Activated CD4-positive, alpha-beta T cell treated with anti-CD3 and anti-CD28 coated beads, Interleukin-2, amount 10 ng/mL, durations not matched to agents 24 days and 14 days (primary cell): ENCODE measurements at places on chromosomes 4 and X. TPM values are rescaled to one million over a fixed set of nuclear protein-coding genes. Genes with fewer than 3 reads are reported as not detected.

Gene HMGN5
- 0.88 and 1.5 TPM in 2 replicates for total RNA-seq

Gene STK32B
- not detected in 2 replicates for total RNA-seq

Gene SHROOM2
- not detected in 2 replicates for total RNA-seq

DNA sequence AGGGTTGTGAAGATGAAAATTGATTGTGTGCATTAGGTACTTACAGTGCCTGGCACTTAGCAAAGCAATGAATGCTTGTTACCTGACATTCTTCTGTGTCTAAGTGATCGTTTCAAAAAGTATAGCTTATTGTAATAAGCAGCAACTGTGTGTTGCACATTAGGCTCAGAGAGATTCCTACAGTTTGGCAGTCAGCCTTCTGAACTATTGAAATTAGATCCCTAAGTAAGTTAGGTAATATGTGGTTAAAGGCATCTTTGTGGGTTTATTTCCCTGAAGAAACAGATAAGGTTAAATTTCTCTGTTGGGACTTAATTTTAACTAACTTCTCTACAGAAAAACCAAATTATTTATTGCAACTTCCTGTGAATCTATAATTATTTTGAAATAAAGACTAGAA is 93.4 kb downstream of the REPS2 start:
- no peak for DNase-seq

DNA sequence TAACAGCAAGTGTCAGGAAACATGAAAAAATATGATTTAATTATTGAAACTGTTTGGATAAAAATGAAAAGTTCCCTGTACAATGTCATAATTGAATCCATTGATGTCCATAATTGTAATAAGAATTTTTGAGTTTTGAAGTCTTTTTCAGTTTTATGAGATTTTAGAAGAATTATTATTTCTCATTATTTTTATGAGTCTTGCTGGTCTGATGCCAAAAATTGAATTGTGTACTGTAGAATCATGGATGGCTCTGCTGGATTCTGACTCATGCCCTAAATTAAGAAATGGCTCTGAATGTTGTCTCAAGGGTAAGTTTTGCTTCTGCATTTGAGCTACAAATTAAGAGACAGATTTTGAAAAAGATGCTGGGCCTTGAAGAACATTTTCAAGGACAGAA is 132.8 kb upstream of the MAP9 start:
- no peak for DNase-seq

DNA sequence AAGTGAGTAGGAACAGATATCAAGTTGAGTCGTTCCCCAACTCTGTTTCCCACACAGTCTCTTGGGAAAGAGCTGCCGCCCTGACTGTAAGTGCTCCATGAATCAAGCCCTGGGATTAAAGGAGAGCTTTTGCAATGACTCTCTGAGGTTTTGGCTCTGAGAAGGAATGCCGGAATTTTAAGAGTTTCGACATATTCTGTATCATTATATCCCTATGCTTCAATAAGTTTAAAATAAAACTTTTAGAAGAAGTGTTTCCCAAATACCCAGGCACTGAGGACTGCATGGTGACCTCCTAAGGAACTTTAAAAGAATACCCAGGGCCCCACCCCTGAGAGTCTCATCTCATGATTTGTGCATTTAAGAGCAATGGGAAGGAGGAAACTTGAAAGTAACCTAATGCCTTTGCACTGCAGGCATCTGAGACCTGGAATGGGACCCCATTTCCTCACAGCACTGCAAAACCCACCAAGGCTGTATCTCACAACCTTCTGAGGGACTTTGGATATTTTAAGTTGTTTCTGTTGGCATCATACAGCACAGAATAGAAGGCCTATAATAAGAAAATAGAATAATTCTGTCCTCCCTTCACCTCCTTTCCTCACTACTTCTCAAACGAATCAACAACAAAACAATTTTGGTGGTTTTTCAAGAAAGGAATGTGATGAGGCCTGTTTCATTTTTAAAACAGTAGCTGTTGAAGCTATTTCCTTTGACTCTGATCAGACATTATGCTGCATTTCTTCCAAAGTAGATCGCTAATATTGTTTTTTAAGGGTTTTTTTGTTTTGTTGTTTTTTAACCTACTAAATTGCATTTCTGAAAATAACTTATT is 121.2 kb downstream of the GASK1B start:
- no peak for DNase-seq

DNA sequence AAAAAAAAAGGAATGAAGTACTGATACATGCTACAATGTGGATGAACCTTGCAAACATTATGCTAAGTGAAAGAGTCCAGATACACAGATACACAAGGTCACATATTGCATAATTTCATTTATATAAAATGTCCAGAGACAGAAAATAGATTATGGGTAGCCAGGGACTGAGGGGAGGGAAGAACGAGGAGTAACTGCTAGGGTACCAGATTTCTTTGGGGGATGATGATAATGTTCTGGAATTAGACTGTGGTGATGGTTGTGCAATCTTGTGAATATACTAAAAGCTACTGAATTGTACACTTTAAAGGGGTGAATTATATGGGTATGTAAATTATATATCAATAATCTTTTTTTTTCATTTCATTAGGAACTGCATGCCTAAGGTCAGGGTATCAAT is 20.8 kb upstream of the AP1AR start:
- no peak for DNase-seq

DNA sequence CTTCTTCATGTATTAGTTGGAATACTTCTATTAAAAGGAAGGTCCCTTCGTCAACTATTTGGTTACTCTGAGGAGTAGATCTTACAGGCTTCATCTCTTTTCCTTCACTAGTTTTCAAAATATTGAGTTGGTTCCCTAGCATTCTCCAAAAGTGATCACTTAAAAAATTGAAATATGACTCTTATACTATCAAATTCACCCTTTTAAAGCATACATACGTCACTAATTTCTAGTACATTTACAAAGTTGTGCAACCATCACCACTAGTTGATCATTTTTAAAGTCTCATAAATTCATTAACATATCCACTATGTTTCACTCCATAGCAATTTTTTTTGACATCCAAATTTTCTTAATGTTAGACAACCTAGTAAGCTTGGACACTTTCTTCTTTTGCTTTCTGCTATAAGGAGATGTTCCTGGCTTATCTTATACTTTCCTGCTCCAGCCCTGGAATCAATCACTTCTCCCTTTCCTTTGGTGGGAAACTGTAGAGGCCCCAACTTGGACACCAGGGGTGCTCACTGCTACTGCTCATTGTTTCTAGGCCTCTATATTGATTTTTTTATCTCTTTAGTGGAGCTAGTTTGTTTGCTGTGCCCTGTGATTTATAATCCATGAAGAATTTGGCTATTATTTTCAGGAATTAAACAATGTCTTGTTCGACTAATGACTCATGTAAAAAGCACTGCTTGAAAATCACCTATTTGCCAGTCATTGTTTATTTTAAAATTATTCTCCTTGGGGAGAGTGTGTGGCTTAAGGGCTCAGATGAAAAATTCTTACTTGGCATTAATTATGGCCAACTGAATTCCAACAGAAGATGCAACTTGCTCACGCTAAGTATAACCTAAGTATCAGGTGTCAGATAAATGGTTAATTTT is 4.0 kb upstream of the ZFX start:
- DNase-seq: no peak

DNA sequence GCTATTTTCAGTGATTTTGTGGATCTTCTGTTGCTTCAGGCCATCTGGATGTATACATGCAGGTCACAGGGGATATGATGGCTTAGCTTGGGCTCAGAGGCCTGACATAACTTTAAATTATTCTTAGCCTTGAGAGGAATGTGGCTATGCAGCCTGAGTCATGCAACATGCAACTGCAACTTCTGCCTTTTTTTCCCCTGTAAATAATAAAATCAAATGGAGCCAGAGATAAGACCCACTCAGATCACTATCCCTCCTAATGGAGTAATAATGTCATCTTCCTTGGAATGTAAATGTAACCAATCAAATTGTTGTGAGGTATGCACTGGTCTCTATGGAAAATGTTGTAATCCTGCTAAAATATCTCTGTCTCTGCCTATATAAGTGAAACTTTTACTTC is 54.9 kb downstream of the MAGEB17 start:
- DNase-seq: no peak

- no peak for DNase-seq
Measured at GRCh38 chr4:89365776-89366175, 58.2 kb upstream of the GPRIN3 start.

- DNase-seq: no peak
Measured at GRCh38 chr4:18318682-18319388, 297.3 kb upstream of the LCORL start.

DNA sequence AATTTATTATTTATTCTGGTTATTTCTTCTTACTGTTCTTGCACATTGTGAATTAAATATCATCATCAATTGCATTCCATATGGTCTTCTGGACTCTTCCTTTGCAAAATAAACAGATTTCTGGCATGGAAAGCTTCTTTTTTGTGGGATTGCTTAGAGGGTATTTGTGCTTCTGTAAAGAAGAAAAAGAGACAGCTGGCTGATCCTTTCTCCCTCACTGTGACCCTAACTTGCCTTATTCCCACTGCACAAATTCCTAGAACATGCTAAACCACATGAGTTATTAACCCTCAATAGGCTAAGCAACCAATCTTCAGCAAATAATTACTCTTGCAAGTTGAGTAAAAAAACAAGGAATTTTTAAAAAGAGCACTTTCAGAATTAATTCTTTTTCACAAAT is 23.8 kb upstream of the LRCH2 start:
- no peak for DNase-seq

DNA sequence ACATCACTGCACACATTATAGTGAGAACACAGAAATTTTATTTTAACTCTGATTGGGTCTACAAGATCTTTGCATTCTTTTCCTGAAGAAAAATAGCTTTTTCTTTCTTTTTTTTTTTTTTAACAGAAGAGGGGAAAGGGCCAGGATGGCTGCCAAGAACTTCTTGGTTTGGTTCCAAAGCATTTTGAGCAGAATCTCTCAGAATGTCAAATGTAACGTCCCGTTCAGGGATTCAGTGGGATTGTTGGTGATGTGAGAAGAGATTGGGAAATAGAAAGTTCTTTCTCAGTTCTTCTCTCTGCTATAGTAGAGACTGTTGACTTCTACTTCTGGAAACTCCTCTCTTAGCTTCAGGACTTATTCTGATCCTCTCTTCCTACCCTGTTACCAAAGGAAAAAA is 70.9 kb upstream of the CBR4 start:
- DNase-seq: no peak

GRCh38 chr4:120209706-120210105 is 143.1 kb upstream of the MAD2L1 start:
- DNase-seq: no peak

GRCh38 chrX:137545711-137546651 is 19.9 kb upstream of the ZIC3 start:
- no peak for DNase-seq

GRCh38 chr4:171239196-171239595 is 574.0 kb upstream of the GALNTL6 start:
- no peak for DNase-seq

DNA sequence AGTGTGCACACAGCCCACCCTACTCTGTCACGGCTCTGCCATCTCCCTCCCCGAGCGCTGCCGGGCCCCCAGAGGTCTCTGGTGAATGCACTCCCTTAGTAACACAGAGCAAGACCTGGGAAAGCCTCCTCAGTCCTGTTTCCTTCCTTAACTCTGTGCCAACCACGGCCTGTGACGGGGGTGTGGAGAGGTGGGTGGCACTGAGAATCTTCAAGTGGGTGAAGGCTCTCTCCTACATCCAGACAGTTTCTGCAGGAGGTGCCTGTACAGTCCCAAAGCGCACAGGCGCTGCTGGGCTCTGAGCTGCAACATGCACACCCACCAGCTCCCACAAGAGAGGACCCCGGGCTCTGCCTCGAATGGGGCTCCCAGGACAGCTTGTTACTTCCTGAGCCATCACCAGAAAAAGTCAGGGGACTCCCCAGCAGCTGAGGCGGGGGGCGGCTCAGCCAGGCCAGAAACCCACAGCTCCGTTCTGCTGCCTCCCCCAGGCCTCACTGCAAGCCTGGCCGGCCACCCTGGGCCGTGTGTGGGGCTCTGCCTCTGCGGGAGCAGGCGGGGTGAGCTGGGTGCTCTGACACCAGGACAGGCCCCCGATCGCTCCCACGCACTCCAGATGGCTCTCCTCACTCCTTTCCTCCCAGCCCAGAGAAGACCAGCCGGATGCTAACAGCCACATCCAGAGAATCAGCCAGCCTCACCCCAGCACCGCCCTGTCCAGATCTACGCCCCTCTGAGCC is 29.7 kb downstream of the FAM53A start:
- DNase-seq: no peak

GRCh38 chr4:20391198-20391597 is 139.5 kb downstream of the SLIT2 start:
- DNase-seq: no peak

DNA sequence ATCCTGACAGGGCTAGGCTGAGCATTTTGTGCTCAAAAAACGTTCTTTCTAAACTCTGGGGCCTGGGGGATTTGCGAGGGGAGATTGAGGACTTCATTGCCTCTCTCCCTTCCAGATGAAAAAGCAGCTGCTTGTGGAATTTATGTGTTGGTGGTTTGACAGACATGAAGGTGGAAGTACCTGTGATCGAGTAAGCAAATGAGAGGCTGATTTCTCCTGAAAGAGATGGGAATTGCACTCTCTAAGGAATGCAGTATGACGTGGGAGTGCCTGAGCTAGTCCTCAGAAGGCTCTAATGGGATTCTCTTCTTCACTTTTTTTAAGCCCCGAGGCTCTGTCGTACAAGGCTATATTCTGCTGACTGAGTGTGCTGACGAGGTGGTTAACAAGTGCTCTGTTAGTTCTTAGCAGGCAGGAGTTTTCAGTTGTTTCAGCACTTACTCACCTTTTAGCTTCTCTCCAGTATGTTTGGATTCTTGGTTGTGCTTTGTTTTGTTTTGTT is 426.8 kb upstream of the CNKSR2 start:
- no peak for DNase-seq

DNA sequence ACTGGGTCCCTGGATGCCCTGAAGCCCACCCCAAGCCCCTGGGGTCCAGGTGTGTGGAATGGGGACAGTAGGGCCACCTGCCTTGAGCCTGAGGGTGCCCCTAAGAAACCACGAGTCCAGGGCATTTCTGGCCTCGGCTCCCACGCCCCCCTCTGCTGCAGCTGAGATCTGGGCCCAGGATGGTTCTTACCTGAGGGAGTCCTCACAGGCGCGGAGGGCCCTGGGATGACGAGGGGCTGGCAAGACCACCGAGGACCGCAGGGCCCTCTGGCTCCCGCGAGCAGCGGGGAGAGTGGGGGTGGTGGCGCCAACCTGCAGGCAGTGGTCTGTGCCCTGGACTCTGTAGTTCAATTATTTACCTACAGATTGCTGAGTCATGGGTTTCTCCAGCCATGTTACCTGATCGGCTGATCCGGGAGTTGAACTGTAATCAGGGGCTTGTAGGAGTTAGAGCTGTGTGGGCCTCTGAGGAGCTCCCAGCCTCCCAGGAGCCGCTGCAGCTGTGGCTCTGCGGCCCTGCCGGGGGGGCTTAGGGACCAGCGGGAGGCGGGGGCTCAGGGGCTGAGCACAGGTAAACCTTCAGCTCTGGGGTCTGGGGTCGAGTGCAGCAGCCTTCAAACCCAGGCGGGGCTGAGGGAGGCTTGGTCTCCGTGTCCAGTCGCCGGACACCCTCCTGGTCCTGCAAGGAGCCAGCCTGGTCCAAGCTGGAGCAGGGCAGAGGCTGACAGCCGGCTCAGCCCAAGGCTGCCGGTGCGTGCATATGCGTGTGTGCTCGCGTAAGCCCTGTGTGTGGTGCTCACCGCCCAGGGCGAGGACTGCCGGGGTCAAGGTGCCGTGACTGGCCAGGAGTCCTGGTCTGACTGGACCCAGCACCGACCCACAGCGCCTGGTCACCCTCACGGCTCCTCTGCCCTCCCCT is at the start of gene SLC26A1:
TSS of gene SLC26A1 (minus strand) at position 294 of the 919 bp plus-strand sequence. CDS start 1,701 bp downstream, outside the sequence.
- DNase-seq: no peak

- peak; percentile 75 for DNase-seq
Measured at GRCh38 chr4:182448281-182449151, 205.3 kb downstream of the TENM3 start.

GRCh38 chrX:151505796-151506195 is 57.7 kb upstream of the PASD1 start:
- peak; percentile 57 for DNase-seq
